ENCODE measurements at places on chromosomes 16 and 17.

DNA sequence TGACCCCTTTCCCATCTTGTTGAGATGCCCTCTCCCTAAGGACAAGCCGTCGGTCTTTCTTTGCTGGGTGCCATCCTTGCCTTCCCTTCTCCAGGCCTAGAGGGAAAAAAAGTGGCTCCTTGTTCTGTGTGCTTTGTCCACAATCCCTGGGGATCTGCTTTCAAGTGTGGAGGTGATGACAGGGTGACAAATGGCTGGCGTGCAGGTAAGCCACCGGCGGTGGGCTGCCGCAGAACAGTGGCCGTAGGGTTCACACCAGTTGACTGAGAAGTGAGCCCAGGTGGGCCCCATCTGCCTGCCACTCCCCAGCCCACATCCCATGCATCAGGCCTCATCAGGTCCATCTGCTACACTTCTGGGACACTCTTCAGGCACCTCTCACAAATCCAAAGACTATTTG lies 11.4 kb upstream of the CALB2 start:
- DNase-seq: no peak

DNA sequence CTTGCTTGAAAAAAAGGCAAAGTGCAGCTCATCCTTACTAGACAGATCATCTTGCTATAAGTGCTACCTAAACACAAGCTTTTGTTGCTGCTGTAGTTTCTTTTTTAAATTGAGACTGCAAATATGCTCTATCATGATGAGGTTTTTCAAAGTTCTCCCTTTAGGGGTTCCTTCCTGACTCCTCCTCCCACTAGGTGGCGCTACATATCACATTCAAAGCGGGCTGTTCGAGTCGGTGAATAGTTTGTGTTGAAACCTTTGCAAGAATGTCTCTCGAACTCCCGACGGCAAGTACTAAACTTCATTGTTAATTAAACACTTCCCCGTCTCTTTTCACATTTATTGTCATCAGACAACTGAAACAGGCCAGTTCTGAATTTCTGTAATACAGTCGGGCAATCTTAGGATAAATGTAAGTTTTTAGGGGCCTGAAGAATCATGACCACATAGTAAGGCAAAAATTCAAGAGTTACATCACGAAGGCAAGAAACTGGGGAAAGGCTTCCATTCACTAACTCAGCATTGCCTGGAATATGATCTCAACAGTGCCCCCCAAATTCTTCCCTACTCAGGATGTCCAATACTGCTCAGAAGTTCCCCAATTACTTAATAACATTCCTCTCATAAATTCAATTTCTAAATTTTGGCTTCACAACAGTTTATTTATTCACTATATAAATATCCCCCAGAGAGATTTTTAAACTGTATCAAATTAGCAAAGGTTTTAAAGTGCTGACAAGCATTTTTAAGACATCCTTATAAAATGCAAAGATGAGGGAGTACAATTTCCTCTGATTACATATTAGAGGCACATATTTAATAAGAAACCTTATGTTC lies 6.7 kb downstream of the HS3ST3A1 start:
- peak; percentile 85 for DNase-seq

DNA sequence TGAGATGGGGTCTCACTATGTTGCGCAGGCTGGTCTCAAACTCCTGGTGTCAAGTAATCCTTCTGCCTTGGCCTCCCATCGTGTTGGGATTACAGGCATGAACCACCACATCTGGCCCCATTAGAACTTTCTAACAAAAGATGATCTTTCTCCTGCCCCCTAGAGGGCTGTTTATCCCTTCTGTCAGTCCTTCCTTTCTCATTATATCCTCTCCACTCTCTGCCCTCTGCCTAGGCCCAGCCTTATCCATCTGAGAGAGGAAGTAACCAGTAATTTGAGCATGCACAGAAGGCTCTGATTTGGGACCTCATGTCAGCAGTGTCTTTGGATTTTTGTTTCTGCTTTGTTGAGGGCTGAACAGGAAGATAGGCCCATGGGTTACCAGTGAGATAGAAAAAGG lies 4.4 kb upstream of the DHX40 start:
- no peak for DNase-seq

- DNase-seq: no peak
These were observed 12.7 kb downstream of the COG1 start for GRCh38 chr17:73205459-73205961.

DNA sequence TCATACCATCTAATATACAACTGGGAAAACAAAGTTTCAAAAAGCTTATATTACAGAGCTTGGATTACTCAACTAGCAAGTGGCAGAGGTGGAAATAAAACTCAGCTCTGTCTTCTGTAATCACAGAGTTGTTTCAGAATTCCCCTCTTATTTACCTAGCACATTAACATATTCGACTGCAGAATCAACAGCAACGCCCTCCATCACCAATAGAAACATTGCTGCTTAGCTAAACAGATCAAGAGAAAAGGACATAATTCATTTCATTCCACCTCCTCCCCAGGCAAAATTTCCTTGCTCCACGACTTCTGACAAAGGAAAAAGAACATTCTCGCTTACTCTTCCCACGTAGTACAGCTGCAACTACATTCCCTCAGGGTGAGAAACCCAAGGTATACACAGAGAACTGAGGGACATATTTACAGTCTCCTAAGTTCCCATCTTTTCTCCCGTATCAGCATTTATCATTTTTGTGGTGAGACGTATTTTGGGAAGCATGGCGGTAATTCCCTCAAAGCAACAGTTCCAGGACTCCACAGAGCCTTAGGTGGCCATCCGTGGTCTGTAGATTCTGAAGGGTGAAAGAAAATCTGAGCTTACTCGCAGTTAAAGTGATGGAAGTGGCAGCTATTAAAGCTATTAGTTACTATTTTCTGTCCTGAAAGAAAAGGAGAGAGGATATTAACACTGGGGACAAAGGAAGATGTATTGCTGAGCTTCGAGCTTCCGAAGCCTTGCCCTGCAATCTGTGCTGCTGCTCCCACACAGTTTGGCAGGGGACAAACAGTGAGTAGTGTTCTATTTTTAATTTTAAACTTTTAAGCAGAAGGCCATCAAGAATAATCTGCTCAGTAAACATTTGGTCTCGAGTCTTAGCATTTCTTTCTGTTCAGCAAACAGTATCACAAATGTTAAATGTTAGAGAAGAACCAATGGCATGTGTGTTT lies 1296.2 kb downstream of the CDH8 start:
- no peak for DNase-seq

All from stimulated activated CD4-positive, alpha-beta T cell treated with anti-CD3 and anti-CD28 coated beads, Interleukin-2, amount 100 ng/mL, for 24 hours (primary cell).